ENCODE measurements at places on chromosomes 7 and 10. TPM values are rescaled to one million over a fixed set of nuclear protein-coding genes. Genes with fewer than 3 reads are reported as not detected.

PRTFDC1 gene
- total RNA-seq = 0.57 TPM

TNS3 gene
- total RNA-seq = 4.1 TPM

GPR146 gene
- 2.2 TPM for total RNA-seq

PTF1A gene
- total RNA-seq = not detected

OPN1SW gene
- not detected for total RNA-seq

TRRAP gene
- total RNA-seq = 66.9 TPM

NEURL1 gene
- total RNA-seq = 3.6 TPM

ENKUR gene
- not detected for total RNA-seq

CYP26C1 gene
- total RNA-seq = not detected

NKX1-2 gene
- total RNA-seq = not detected

FAM237B gene
- not detected for total RNA-seq

SFRP4 gene
- not detected for total RNA-seq

TCTN3 gene
- 56.3 TPM for total RNA-seq

NEUROD6 gene
- not detected for total RNA-seq

NRP1 gene
- 1.2 TPM for total RNA-seq

TEX47 gene
- not detected for total RNA-seq

TMEM60 gene
- total RNA-seq = 11.0 TPM

VPS50 gene
- total RNA-seq = 17.0 TPM

TMEM176A gene
- total RNA-seq = not detected

ANKRD61 gene
- total RNA-seq = 0.56 TPM

SLF2 gene
- 33.4 TPM for total RNA-seq

NRAP gene
- not detected for total RNA-seq

AKR1C3 gene
- total RNA-seq = not detected

SFXN4 gene
- 58.7 TPM for total RNA-seq

HTR5A gene
- total RNA-seq = not detected

NEUROG3 gene
- not detected for total RNA-seq

FAM241B gene
- 10.2 TPM for total RNA-seq

HOXA10 gene
- not detected for total RNA-seq

Data from activated T-helper 1 cell treated with anti-CD3 and anti-CD28 coated beads, Interleukin-12 subunit alpha, Interleukin-12 subunit beta, Interleukin-2, Interleukin-4 antibody, amounts not matched to agents 30 ng/mL and 10 ng/mL and 1 ng/mL, durations not matched to agents 14 hours and 24 hours and 36 hours (primary cell).